ENCODE measurements at places on chromosomes 13 and 19.

GRCh38 chr13:41827507-41828213, 133.2 kb downstream of the VWA8 start:
- no peak for DNase-seq

GRCh38 chr19:42246922-42247639, 4.7 kb upstream of the GSK3A start:
- no peak for DNase-seq

DNA sequence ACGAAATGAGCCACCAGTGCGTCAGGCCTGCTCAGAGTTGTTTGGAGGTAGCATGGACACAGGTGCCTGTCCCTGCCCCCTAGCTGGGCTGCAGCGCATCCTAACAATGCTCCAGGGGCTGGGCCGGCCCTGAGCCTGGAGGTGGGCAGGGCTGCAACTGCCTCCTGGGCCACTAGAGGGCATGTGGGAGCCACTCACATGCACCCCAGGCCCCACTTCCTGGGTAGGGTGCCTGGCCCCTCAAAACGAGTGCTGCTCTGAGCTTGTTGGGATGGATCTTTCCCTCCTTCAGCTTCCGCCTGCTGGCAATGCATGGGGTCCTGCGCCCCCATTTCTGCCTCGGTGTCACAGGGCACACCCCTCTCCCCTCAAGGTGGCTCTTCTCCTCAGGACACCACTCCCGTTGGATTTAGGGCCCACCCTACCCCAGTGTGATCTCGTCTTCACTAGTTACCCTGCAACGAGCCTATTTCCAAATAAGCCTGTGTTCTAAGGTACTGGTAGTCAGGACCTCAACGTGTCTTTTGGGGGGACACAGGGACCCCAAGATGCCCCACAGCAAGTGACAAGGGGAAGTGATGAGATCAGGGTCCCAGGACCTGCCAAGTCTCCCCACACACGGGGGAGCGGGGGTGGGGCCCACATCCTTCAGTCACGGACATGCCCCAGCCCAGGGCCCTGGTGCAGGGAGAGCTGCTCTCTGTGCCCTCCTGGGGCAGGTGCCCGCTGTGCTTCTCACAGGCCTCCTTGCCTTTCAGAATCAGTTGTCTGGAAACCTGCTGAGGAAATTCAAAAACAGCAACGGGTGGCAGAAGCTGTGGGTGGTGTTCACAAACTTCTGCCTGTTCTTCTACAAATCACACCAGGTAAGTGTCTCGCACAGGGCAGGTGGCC, 131.3 kb downstream of the STK24 start:
- peak; percentile 61 for DNase-seq

DNA sequence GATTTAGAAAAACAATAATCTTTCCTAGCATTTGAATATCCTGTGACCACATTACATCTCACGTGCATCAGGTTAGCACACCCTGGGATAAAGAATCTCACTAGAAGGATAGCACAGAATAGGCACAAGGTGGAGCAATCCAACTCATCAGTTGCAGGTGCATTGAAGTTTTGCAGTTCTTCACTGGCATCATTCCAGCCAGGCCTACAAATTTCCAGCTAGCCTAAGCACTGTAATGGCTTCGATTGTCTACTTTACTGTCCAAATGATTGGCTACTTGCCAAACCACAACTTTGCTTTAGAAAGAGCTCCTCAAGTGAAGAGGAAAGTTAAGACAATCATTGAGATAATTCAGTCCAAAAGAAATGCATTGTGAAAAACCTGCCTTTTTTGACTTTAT, 89.5 kb downstream of the SPRY2 start:
- DNase-seq: no peak

DNA sequence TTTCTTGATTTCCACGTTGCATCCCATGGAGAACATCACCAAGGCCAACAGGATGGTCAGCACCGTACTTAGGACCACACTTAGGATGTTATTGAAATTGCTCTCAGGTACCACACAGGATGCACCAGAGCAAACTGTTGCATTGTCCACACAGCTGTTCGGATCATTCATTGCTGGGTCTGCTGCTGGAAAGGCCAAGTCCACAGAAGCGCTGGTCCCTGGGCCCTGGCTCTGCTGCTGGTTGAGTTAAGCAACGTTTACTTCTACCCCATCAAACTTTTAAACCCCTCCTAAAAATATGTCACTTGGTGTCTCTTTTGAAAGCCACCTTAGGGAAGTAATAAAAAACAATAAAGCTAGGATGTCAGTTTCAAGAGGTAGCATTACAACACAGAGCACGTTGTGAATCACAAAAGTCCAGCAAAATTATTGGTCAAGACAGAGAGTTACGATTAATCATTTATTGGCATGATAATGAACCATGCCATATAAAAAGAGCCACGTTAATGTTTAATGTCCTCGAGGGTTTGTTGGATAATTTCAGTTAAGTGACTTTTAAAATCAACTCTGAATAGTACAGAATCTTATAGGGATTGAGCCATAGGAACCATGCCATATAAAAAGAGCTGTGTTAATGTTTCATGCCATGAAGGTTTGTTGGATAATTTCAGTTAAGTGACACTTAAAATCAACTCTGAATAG, at the start of gene SLC10A2:
TSS of gene SLC10A2 (minus strand) at position 339 of the 702 bp plus-strand sequence. CDS start at position 171, 168 bp downstream.
- no peak for DNase-seq

DNA sequence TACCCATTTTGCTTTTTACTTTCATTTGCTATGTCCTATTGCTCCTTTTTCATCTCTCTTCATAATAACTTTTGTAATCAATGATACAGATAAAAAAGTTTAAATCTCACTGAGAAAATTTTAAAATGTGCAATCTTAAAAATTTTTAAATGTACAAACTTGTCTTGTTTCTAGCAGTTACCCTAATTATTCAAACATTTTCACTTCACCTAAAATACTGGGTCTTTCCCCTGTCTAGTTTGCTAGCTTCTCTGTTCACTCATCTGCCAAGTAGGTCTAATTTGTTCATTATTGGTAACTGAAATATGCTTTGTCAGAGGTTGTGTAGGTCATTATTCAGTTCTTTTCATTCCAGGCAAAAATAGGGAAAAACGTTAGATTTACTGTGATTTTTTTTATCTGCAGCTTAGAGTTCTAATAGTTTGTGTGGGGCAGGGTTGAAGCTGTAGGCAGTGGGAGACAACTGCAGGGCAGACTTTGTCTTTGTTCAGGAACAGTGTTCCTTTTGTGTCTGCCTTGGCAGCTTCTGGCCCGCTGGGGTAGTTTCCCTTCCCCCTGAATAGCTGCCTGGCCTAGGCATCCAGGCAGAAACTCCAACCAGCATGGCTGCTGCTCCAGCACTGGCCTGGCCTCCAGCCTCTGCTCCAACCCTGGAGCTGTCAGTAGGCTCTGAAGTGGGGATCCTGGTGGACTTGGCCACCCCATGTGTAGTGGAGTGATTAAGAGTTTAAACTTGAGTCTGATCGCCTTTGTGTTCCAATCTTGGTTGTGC, 48.5 kb downstream of the WDFY2 start:
- DNase-seq: no peak

DNA sequence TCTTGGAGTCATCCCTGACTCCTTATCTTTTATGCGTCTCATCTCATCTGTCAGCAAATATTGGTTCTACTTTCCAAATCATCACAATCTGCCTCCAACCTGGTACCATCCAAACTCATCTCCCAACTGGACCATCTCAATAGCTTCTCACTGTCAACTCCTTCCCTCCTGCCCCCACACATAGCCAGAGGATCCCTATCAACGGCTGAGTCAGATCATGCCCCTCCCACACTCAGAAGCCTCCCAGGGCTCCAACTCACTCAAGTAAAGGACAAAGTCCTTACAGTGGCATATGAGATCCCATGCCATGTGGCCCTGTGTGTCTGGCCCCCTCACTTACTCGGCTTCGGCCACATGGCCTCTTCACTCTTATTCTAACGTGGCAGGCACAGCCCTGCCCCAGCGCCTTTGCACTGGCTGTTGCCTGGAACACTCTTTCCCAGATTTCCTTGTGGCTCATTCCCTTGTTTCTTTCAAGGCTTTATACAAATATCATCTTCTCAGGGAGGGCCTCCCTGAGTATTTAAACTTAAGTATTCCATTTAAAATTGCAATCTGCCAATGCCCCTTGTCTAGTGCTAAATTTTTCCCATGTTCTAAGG, 4.3 kb downstream of the SPRED3 start:
- DNase-seq: no peak

DNA sequence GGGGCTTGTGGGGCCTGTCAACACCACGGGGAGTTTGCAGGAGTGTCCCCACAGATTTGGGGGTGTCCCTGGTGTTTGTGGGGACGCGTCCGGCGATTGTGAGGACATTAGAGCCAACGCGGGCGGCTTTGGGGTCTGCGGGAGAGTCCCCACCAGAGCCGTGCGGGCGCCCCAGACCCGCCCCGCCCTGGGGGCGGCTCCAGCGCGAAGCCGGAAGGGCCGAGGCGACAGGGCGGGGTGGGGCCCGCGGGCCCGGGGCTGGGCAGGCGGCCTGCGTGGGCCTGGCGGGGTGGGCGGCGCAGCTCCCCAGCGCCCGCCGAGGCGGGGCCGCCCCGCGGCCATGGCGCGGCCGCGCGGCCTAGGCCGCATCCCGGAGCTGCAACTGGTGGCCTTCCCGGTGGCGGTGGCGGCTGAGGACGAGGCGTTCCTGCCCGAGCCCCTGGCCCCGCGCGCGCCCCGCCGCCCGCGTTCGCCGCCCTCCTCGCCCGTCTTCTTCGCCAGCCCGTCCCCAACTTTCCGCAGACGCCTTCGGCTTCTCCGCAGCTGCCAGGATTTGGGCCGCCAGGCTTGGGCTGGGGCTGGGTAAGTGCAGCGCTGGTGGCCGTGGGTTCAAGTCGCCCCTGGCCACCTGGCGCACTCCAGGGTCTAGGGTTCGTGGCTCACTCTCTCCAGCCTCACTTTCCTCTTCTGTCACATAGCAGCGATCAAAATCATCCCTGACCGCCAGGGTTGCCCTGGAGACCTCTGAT, 10.3 kb downstream of the PDE4A start:
- no peak for DNase-seq

- no peak for DNase-seq
Measured at GRCh38 chr13:111597191-111597611, 276.8 kb downstream of the TEX29 start.

DNA sequence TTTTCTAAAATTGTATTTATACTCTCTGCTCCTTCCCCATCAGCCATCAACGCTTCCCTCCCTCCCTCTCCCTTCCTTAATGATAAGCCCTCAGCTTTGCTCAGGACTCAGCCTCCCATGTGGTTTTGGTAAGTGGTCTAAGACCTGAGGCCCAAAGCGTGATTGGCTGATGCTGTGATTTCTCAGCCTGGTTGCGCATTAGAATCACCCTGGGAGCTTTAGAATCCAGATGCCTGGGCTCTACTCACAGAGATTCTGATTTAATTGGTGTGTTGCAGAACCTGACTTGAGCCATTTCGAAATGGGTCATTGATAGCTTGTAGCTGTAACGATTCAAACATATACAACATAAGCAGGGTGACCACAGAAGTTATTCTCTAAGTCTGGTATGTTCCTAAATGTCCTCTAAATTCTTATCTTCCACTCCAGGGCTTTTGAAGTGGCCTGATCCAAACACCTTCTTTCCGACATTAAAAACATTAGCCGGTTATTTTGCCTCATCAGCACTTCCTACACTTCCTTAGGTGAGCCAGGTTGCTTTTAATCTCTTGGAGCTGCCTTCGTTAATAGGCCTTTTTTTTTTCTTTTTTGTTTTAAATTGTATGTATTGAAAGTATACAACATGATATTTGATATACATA, 60.6 kb downstream of the LRCH1 start:
- no peak for DNase-seq

DNA sequence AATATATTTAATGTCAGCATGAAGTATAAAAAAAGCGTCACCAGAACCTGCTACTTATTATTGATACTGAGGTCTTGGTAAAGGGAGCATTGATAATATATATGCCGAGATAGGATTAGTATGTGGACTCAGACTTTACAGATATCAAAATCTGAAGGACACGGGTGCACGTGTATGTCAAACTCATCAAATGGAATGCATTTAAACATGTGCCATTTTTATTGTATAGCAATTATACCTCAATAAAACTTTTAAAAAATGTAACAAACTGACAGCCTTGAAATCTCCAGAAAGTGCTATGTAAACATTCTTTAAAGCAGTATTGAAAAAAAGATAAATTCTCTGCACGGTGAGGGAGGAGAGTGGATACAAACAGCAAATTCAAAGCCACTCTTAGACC, 157.9 kb downstream of the RNF17 start:
- DNase-seq: no peak

DNA sequence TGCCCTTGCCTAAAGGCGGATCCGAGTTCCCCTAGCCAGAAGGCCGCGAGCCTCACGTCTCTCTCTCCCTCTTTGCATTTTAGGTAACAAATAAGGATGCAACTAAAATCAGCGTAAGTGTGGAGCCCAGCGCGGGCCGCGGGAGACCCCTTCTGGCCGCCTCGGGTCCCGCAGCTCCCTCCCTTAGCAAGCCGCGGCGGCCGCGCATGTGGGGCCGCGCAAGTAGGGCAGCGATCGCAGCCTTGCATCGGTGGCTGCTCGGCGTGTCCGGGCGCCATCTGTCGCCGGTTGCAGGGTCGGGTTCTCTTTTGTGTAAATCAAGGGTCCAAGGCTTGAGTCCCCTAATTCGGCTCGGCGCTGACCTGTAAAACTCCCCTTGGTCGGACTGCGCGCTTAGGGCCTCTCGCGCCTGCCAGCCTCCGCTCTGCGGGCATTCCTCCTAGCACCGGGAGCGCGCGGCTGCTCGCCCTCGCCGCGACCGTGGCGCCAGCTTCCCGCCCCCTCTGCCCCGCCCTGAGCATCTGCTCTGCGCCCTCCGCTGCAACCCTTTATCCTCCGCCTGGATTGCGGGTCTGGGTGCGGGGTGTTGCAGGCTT, 2.7 kb downstream of the VSTM2B start:
- no peak for DNase-seq

- no peak for DNase-seq
Measured at GRCh38 chr19:7888145-7888825, at the start of gene LRRC8E. Gene LRRC8E (plus strand): TSS chr19:7888510. CDS start chr19:7895604, 7,094 bp downstream.

- no peak for DNase-seq
Measured at GRCh38 chr19:40755248-40755624, 4.2 kb downstream of the SNRPA start.

DNA sequence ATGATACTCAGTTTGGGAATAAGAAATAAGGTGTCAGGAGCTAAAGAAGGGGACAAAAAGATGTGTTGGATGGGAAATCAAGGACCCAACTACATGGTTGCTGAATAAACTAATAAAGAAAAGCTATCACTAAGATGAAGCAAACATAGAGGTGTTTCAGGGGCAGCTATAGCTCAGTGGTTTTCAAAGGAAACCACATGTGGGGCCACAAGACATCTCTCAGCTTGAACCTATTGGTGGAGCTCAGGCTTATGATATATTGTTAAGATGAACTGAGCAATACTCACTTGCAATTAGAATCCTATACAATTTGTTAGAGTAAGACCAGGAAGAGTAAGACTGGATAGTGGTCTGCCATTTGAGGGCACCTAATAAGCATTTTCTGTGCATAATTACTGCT, 45.1 kb upstream of the SPRY2 start:
- DNase-seq: no peak

Measured in activated T-helper 1 cell treated with anti-CD3 and anti-CD28 coated beads, Interleukin-2, amount 50 U/mL, for 16 hours (primary cell).